Mucosa of gallbladder (tissue), 1 donor: ENCODE measurements at places on chromosomes 2 and 18. TPM values are rescaled to one million over a fixed set of nuclear protein-coding genes. Genes with fewer than 3 reads are reported as not detected.

The ARL5A gene
- 48.1 TPM for total RNA-seq

The CEP68 gene
- total RNA-seq, result 21.7 TPM

The ZC3H8 gene
- 5.6 TPM for total RNA-seq

The CROCC2 gene
- total RNA-seq, result 0.09 TPM

The CRACDL gene
- total RNA-seq, result 18.4 TPM

The MOGAT1 gene
- 102 TPM for total RNA-seq

The TRABD2A gene
- 0.52 TPM for total RNA-seq

The EFR3B gene
- total RNA-seq, result 1.8 TPM

The HOXD3 gene
- total RNA-seq, result 3.2 TPM

The CNTNAP5 gene
- 31.7 TPM for total RNA-seq

The GBX2 gene
- not detected for total RNA-seq

The INHBB gene
- 1.1 TPM for total RNA-seq

The SOS1 gene
- total RNA-seq, result 42.1 TPM

The NEMP2 gene
- total RNA-seq, result 3.8 TPM

The REG3G gene
- total RNA-seq, result 0.66 TPM

The FOXI3 gene
- not detected for total RNA-seq

The SLC4A3 gene
- 7.3 TPM for total RNA-seq

The CD28 gene
- total RNA-seq, result 1.6 TPM

The TP53I3 gene
- 35.2 TPM for total RNA-seq

The FBXO15 gene
- total RNA-seq, result 1.8 TPM

The RAD51AP2 gene
- total RNA-seq, result not detected

The SGO2 gene
- total RNA-seq, result 2.0 TPM

The PARD6G gene
- total RNA-seq, result 4.1 TPM
